ENCODE measurements at places on chromosomes 7 and 10. TPM values are rescaled to one million over a fixed set of nuclear protein-coding genes. Genes with fewer than 3 reads are reported as not detected.

Gene SPDYE17
- not detected for total RNA-seq

Gene IGF2BP3
- 0.66 TPM for total RNA-seq

Gene STK17A
- 16.1 TPM for total RNA-seq

Gene CPA1
- 27.8 TPM for total RNA-seq

Gene ZNF365
- 0.40 TPM for total RNA-seq

Gene GNAT3
- total RNA-seq = 1.2 TPM

Gene TIMM23B
- 9.6 TPM for total RNA-seq

Gene GPC2
- total RNA-seq = 5.6 TPM

DNA sequence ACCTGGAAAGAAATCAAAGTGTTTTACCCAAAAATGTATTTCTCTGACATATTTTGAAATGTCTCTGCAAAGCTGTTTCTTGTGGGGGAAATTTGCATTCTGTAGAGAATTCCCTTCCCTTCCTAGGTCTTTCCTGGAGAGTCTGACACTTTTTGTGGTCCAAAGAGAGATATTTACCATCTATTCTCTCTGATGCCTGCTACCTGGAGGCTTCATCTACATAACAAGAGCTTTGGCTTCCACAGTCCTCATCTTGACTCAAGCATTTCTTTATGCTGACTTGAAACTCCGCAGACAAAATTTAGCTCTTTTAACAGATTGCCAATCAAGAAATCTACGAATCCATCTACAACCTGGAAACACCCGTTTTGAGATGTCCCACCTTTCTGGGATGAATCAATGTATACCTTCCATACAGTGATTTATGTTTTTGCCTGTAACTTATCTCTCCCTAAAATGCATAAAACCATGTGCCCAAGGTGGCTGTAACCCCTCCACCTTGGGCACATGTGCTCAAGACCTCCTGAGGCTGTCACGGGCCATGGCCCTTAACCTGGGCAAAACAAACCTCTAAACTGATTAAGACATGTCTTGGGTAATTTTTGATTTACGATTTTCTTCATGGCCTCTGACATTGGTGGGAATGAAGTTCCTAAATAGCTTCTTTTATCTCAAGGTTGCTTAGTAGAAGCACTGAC lies 334.7 kb downstream of the GALNT17 start:
- no peak for DNase-seq

GRCh38 chr10:129875993-129876726 lies 87.9 kb downstream of the EBF3 start:
- DNase-seq = no peak

DNA sequence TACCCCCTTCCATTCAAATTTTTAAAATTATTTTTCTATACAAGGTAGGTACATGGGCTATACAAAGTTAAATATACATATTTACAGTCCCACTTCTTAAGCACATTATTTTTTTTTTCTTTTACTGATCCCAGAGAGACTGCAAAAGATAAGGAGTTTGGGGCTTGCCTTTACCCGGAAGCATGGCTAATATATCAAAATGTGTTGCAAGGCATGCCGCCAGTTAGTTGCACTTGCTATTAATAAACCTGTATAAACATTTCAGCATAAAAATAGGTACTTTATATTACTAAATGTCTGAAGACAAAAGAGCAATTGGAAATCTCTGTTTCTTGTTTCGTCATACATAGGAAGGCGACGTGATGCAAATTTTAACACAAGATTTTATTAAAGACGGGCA lies 21.5 kb upstream of the PDLIM1 start:
- no peak for DNase-seq

GRCh38 chr7:141291541-141291940 lies 217.7 kb downstream of the TMEM178B start:
- no peak for DNase-seq

GRCh38 chr10:88731296-88731695 lies 25.2 kb downstream of the LIPK start:
- DNase-seq = no peak

GRCh38 chr10:98339799-98340198 lies 71.8 kb upstream of the LOXL4 start:
- DNase-seq = no peak

DNA sequence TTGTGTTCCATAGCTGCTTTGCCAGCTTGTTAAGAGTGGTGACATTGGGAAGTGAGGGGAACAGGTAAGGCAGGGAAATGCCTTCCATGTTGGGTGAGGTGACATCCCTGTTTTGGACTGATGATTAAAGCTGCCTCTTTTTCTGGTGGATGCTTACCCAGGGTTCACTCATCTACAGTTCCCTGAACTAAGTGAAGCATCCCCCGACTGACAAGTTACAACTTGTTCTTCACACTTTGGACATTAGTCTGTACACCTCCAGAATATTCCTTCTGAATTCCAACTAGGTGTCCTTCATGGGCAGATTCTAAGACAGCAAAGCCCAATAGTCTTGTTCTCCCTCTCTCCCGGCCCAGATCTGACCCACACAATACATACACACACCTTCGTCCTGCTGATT lies 63.4 kb downstream of the HDAC9 start:
- DNase-seq = no peak

GRCh38 chr10:22479419-22479818 lies 134.1 kb downstream of the SPAG6 start:
- DNase-seq = no peak

DNA sequence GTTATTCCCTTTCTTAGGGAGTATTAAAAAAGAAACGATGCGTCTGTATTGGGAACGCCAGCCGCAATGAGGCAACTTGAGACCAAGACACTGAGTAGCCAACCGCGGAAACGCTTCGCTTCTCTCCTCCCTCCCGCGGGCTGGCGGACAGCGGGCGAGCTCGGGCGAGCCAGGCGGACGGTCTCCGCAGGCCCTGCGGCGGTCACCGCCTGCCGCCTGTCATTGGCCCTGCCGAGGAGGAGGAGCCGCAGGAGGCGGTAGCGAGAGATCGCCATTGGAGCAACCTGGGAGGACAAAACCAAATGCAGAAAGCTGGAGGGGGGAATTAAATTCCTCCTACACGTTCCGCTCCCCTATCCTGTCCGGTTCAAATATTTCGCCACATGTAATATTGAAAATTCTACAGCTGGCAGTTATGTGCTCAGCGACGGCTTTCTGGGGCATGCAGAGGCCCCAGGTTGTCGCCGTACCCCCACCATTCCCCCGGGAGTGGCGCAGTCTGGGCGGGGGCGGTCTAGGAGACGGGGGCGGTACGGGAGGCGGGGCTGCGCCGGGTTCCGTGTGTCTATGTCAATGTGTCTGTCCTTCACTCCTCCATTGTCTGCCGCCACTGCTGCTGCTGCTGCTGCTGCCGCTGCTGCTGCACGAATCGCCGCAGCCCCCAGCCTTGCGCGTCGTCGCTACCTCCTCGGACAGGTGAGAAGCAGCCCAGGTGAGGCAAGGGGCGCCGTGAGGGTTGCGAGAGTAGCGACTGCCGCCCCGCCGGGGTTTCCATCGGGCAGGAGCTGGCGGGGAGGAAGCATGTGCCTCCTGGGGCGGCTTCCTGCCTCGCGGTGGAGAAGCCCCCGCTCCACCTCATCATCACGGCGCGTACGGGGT lies at the start of the genes ANKMY2 and BZW2:
Gene ANKMY2 (minus strand): TSS at position 162 of the 879 bp plus-strand sequence. CDS start 181 bp downstream, outside the sequence.
Gene BZW2 (plus strand): TSS at position 589 of the 879 bp plus-strand sequence. CDS start 19,263 bp downstream, outside the sequence.
- peak; percentile 95 for DNase-seq

DNA sequence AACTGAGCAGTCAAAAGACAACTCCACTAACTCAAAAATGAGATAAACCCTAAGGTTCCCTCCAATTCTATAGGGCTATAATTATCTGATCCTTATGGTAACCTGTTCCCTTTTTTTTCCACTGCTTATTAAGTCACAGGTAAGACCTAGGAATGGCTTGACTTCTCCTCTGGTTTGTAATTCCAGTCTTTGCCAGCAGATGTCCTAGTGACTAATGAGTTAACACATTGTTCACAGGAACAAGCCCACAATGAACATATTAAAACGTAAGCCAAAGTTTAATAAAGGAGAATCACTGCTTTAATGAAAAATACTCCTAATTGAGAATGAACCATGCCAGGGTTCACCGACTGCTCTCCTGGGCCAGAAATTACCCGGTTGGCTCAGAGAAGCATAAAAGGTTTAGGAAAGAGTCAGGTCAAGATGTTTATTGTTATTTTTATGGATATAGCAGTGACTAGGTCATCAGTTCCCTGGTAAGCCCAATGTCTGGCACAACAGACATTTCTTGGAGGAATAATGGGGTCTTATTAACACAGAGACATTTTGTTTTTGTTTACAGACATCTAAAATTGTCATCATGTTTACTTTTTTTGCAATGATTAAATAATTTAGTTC lies 120.1 kb downstream of the ELAPOR2 start:
- DNase-seq = peak; percentile 59

- no peak for DNase-seq
Observed at GRCh38 chr10:44835300-44835699, 75.8 kb upstream of the TMEM72 start.

GRCh38 chr7:33578881-33579672 lies 326.3 kb upstream of the BMPER start:
- DNase-seq = no peak

DNA sequence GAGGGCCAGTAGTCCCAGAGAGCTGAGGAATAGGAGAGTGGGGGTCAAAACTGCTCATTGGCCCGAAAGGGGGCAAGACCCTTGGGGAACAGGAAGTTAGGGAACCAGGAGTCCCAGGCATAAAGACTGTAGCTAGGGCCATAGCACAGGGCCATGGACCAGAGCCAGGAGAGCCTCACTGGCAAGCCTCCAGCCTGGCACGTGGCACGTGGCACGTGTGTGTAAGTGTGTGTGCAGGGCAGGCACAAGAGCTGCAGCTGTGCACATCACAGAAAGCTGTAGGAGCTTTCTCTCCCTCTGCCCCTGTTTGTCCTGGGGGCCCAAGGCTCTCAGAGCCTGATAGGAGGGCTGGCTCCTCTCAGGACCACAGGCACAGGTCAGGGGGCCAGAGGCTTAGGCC lies 47.8 kb upstream of the SLF2 start:
- DNase-seq = no peak

DNA sequence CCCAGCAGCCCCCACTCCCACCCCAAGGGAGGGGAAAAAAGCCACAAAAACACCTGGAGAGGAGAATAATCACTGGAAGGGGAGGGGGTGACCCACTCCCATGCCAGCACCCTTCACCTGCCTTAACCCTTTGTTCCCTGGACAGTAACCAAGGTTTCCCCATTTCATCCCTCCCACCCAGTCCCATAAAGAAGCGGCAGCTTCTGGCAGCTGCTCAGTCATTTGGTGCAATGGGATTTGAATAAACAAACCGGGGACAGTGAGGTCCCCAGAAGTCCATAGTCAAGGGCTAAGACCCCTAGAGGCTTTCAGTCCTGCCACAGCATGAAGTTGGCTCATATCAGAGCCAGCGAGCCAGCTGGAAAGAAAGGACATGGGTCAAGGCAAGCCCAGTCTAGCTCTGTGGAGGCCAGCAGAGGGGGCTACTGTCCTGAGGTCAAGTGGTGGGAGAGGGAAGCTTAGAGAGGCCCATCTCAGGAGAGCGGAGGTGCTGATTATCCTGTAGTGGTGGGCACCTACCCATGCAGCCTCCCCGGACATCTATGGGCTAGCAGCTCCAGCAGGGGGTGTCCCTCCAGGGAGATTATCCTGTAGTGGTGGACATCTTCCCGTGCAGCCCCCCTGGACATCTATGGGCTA lies 58.9 kb upstream of the LBX1 start:
- no peak for DNase-seq

- no peak for DNase-seq
Observed at GRCh38 chr7:26370011-26370410, 78.3 kb downstream of the SNX10 start.

DNA sequence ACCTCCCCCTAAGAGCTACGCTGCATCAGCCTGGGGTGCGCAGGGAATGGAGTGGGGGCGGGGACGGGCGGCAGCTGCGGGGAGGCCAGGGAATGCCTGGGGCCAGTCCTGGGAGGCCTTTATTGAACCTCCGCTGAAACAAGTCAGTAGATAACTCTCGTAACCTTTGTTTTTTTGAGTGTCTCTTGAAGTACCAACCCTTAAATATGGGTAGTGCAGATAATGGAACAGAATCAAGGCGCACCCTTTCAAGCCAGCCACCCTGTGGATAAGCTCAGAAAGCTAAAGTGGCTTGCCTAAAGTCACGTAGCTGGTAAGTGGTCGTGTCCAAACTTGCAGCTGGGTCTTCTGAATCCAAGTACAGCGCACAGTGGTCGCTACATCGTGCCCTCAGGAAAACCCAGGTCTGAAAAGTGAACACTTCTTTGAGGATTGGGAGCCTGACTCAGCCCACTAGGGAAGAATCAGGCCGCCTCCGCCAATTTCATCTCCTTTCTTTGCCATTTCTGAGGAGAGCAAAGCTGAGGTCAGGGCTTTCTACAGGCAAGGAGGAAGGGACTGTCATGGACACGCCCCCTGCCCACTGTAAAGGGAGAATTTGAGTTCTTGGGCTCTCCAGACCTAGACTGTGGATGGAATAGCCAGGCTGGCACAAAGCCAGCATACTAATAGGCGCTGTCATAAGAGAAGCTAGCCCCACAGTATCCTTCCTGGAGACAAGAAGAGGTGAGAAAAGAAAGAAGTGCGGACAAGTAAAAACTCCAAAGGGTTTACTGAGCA lies 3.2 kb upstream of the EGR2 start:
- DNase-seq = no peak

DNA sequence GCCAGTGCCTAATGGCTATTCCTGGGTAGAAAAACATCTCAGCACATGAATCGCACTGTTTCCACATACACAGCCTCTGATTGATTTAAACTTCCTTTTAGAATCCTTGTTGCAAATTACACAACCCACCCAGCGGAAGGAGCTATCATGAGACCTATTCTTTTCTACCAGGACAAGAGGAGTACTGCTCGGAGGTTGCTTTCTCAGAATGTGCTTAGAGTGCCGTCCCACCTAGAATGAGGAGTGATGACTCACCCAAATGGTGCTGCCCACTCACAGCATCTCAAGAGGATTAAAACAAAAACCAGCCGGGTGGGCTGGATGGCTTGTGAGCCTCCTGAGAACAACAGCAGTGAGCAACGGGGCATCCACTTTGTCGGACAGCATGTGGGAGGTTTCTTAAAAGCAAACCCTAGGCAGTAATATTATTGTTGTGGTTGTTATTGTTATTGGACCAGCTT lies 128.9 kb downstream of the DGKI start:
- no peak for DNase-seq

DNA sequence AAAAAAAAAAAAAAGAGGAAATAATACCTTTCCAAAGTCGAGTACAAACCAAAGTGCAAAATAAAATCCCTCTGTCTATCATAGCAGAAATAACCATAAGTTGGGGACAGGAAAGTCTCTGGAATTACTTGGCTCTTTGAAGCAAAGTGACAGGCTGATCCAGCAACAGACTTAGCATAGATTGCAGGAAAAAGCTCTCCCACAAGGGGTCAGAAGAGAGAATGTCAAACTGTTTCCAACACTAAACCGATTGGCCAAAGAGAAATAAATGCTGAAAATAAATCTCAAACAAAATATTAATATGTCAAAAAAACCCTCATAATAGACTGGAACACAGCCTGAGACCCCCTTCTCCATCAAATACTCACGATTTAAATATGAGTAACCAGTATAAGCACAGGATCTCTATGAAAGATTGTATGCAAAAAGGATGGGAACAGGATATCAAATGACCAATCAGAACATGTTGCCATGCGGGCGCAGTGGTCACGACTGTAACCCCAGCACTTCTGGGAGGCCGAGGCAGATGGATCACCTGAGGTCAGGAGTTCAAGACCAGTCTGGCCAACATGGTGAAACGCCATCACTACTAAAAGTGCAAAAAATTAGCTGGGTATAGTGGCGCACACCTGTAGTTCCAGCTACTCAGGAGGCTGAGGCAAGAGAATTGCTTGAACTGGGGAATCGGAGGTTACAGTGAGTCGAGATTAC lies 1000.7 kb upstream of the LRRN3 start:
- peak; percentile 13 for DNase-seq

- no peak for DNase-seq
Observed at GRCh38 chr10:31004611-31005193, 27.0 kb downstream of the ZNF438 start.

- no peak for DNase-seq
Observed at GRCh38 chr7:23011222-23011924, 2.6 kb downstream of the HYCC1 start.

All from mucosa of gallbladder (tissue), 1 donor.